ENCODE measurements at places on chromosomes 11 and 22.

DNA sequence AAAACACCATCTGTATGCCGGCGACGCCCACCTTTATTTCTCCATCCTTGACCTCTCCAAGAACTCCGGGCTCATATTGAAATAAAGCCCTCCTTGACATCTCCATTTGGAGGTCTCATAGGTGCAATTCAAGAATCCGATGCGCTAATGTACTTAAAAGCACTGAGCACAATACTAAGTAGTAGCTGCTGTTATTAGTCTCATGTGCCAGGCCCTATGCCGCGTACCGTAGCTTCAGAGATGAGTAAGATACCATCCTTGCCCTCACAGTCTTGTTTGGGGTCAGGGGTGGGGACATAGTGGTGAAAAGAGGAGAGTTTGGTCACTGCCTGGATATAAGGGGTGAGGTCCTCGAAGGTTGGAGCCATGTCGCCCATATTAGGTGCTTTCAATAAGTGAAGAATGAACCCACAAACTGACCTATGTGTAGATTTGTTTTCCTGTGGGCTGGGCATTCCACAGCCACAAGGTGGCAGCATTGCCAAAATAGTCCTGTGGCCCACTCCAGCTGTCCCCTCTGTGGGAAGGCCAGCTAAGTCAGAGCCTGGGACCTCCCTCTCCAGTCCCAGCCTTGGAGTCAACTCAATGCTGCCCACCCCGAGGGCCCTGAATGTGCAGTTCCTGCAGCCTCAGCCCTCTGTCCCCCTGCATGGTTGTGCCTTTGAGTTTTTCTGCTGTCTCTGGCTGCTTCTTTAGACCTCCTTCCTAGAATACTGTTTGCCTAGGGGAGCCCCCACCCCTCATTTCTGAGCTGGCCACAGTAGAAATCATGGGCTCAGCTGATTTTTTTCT lies 6.5 kb downstream of the DCPS start:
- DNase-seq: peak; percentile 70

DNA sequence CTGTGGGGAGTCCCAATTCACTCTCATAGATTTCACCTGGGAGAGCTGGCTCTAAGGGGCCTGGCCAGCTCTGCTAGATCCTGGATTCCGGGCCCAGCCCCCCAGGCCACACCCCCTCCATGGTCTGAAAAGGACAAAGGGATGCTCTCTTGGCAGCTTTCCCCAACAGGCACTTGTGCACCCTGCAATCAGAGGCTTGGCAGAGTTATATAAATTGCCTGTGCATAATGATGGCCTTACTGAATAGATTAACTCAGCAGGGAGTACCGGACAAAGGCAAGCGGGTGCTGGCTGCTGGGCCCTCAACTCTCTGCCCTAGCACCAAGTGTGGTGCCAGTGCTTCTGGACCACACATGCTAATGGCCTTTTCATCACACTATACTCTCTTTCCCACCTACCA lies 461.6 kb downstream of the BUD13 start:
- peak; percentile 5 for DNase-seq

DNA sequence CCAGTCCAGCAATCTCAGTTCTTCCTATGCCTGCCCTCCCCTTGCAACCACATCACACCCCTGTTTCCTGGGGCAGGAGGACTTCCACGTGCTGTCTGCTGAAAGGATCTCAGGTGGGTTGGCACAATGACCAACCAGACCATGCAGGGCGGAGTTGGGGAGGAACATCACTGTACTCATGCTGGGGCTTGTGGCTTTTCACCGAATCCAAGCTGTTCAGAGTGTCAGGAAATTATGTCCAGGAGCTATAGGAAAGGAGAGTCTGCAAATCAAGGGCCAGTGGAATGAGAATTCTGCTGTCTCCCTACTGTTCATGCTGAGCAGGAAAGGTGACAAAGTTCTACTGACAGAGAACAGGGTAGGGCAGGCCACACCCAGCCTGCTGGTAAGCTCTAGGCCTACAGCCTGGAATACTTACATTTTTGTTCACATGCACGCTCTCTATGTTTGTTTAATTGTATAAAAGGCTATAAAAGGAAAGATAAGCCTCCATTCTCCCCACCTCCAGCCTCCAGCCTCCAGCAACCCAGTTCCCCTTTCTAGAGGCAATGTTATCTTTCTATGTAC lies 1.7 kb upstream of the PLAAT2 start:
- DNase-seq: no peak

DNA sequence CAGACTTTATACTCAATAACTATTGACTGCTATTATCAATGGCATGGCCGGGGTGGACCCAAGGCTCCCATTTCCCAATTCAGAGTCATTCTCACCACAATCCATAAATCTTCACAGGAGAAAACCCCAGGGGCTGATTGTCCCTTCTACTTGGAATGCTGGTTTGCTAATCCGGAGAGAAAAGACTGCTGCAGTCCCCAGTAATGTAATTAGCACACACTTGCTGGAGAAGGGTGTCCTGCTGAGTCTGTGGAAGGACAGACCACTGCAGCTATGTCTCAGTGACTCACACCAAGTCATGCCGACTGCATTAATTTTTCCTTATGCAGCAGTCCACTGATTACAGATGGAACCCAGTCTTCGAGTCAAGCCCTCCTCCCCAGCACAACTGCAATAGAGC lies 5.9 kb upstream of the ETS1 start:
- no peak for DNase-seq

GRCh38 chr22:46865642-46866041 lies 103.2 kb downstream of the TBC1D22A start:
- DNase-seq: no peak

- DNase-seq: no peak
Observed at GRCh38 chr11:8608652-8609051, 14.6 kb upstream of the STK33 start.

- DNase-seq: no peak
Observed at GRCh38 chr22:41713004-41713403, 13.7 kb downstream of the MEI1 start.

- no peak for DNase-seq
Observed at GRCh38 chr11:71236836-71237475, 15.4 kb downstream of the SHANK2 start.

DNA sequence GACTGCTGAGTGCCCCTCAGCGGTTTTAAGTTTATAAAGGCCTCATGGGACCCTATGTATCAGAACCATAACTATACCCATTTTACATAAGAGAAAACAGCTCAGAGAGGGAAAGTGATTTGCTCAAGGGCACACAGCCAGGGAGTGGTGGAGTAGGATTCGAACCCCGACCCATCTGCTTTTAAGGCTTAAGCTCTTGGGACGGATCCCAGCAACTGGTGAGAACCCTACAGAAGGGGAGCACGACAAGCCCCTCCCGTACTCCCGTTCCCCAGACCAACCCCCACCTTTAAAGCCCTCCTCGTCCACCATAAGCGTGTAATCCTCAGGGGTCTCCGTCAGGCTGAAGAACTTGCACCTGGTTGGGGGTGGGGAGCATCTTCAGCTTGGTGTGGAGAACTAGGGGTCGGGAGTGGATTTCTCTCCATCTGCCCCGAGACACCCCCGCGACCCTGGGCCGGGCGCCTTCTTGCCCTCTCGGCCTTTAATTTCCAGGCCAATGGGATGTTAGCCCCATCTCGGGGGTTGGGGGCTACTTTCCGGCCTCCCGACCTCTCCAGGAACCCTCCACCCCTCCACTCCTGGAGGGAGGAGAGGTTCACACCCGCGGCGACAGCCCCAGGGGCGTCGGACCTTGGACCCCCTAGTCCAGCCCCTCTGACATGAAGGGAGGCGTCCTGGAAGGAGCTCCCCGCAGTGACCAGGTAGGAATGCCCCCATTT lies 725 bp downstream of the CASTOR1 start:
- no peak for DNase-seq

GRCh38 chr11:6418557-6419008 lies 311 bp downstream of the APBB1 start:
- no peak for DNase-seq

DNA sequence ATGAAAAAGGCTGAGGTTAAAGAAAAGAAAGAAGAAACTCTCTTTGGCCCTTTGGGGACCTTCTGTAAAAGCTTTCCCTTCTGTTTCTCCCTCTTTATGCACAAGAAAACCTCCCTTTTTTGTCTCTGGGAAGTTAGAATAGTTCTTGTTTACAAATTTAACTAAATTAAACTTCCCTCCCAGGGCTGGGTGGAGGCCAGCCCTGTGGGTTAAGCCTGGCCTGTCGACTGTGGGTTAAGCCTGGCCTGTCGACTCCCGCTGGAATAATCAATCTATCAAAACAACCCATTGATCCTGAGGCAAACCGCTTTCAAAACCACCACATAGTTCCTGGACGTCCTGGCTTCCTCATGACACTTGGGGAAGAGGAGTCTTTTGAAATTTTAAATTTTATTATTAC lies 1.2 kb upstream of the DRG1 start:
- DNase-seq: no peak

DNA sequence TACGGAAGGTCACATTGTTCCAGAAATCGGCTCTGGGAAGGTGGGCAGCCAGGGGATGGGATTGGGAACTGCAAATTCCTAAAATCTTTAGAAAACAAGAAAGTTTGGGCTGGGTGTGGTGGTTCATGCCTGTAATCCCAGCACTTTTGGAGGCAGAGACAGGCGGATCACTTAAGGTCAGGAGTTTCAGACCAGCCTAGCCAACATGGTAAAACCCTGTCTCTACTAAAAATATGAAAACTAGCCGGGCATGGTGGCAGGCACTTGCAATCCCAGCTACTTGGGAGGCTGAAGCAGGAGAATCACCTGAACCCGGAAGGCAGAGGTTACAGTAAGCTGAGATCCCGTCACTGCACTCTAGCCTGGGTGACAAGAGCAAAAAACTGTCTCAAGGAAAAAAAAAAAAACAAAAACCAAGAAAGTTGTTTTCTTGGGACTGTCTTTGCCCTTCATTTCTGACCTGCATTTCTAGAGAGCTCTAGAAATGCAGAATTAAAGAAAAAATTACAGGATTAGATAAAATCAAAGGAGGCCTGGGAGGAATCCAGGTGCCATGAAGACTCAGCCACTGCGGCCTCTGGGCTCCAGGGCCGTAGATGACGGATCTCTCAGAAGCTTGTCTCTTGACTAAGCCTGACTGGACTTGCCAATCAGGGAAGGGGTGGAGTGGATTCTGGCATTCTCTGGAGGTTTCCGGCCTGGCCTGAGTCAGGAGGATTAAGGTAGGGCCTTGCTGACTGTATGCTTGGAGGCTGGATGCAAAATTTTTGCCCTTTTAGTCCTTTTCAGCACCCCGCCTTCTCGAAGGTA lies 5.3 kb upstream of the MALAT1 start:
- DNase-seq: no peak

GRCh38 chr22:50258361-50259292 lies 2.9 kb downstream of the MAPK12 start:
- DNase-seq: no peak

DNA sequence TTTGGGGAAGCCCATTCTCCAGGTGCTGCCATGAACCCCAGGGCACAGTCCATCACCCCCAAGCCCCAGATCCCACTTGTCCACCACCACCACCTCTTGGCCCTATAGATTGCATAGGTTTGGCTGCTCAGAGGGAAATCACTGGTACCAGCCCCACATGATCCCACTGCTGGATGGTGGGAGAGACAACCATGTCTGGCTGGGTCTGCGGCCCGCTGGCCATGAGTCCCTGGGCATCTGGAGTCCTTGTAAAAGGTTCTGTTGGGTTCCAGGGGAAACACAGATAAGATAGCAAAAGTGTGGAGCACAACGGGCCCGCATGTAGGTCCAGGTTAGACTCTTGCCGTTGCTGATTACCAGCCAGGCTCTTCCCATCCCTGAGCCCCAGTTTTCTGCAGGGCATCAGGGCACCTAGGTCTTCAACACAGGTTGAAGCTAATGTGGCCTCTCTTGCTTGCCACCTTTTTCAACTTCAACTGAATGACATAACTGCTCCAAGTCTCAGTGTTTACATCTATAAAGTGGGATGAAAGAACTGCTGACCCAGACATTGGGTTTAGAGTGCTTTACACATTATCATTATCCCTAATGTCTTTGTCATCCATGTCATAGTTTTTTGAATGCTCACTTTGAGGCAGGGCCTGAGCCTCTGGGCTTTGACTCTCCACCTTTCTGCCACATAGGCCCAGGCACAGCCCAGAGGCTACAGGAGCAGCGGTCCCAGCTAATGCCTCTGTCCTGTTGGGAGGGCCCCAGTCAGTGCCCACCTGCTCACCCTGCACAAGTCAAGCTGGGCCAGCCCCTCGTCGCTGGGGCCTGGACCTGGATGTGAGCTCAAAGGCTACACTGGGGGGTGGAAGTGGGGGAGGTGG lies 1.0 kb upstream of the TANGO2 start:
- no peak for DNase-seq

GRCh38 chr22:17845790-17846189 lies 71.5 kb upstream of the BID start:
- no peak for DNase-seq

DNA sequence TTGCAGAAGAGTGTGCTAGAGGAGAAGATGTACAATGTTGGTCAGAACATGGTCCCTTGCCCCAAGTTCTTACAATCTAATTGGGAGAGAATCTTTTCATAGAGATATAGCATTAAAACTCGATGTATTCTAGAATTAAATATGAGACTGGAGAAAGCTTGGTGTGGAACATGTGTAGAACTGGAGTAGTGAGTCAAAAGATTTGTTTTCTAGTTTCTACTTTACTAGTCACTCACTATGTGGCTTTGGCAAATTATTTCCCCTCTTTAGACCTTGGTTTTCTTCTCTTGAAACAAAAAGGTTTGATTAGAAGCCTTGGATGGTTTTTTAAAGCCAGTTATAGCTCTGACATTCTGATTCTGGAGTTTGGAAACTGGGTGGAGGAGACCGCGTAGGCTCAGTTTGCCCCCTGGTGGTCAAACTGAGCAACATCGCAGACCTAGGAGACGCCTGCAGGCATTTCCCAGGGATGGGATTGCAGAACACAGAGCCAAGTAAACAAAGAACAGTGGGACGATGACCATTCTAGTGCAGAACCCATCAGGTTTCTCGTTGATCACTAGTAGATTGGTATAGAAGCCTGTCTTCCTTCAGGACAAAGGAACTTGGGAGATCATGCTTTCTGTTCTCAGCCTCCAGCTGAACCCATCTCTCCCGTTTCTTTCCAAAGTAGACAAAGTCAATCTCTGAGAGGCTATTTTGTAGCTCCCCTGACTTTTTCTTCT lies 8.5 kb upstream of the CHRDL2 start:
- DNase-seq: peak; percentile 55

GRCh38 chr22:44353041-44353440 lies 40.3 kb upstream of the SHISAL1 start:
- DNase-seq: no peak

DNA sequence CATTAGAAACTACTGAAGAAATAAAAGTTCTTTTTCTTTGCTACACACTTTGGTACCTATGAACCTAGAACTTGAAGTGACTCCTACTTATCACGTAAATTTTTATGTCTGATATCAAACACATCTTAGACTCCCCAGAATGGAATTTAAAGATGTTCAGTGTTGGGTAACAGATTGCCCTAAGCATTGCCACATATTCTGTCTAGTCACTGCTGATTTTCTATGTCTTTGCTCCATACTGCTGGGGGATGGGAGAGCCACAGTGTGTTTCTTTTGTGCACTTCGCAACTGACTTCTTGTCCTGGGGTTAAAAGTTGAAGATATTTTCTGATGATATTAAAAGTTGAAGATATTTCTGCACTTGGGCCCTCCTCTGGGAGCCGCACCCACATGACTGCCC lies 19.4 kb upstream of the MYO18B start:
- no peak for DNase-seq
